ENCODE measurements at places on chromosomes 12 and 14. TPM values are rescaled to one million over a fixed set of nuclear protein-coding genes. Genes with fewer than 3 reads are reported as not detected.

DNA sequence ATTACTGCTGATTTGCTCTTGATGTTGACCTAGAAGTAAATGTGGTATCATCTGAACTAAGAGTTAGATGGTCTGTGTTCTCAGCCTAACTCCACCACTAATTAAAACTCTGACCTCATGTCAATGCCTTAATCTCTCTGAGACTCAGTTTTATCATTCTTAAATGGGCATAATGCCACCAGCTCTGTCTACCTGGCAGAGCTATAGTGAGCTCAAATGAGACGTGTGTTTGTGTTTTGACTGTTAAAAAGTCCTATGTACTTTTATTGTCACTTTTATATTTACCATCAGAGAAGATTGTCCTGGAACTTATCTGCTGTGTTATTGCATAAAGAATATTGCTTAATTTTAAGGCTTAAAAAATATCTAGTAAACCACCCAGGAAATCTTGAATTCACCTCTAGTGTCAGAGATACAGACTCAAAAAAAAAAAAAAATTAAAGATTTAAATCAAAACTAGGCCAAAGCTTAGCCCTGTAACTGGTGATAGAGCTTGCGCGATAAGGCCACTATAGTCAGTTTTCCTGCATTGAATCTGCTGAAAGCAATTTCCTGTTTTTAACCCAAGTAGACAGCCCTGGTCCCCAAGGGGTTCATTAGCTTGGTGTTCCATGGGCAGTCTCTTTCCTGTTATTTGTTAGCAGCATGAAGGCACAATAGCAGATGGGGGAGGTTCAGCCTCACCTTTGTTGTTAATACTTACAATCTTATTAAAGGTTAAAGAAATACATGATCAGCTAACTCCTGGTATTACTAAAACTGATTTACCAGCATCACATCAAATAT, 261.8 kb downstream of the ATP23 start:
- no peak for DNase-seq

- DNase-seq = no peak
These were observed 26.2 kb upstream of the NPFF start for GRCh38 chr12:53533471-53533870.

DNA sequence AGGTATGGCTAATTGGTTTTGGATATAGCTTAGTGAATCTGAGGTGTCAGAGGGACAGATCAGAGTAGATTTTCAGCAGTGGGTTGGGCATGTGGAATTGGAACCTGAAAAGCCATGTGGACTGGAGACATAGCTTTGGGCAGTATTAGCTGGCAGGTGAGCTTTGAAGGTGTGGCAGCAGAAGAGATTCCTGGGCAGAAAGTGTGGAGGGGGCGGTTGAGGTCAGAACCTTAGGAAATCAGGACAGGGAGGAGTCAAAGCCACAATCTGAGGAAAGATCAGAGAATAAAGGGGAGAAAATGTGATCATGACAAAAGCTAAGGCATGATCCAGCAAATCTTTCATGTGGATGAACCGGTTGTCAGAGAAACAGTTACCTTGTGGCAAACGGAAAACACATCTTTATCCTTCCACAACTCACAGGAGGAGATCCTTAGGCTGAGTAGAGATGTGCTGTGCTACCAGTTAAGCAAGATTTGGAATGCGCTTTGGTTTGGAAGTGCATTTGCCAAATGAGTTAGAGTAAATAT, 56.4 kb downstream of the PTGER2 start:
- DNase-seq = no peak

GRCh38 chr12:70664465-70664881, 27.2 kb upstream of the PTPRB start:
- no peak for DNase-seq

Gene CMA1
- total RNA-seq = not detected

Gene SMOC1
- total RNA-seq = 0.90 TPM

Gene CD163
- total RNA-seq = not detected

Gene TAS2R50
- total RNA-seq = 4.4 TPM

GRCh38 chr14:81245771-81246170, 25.0 kb upstream of the GTF2A1 start:
- DNase-seq = no peak

DNA sequence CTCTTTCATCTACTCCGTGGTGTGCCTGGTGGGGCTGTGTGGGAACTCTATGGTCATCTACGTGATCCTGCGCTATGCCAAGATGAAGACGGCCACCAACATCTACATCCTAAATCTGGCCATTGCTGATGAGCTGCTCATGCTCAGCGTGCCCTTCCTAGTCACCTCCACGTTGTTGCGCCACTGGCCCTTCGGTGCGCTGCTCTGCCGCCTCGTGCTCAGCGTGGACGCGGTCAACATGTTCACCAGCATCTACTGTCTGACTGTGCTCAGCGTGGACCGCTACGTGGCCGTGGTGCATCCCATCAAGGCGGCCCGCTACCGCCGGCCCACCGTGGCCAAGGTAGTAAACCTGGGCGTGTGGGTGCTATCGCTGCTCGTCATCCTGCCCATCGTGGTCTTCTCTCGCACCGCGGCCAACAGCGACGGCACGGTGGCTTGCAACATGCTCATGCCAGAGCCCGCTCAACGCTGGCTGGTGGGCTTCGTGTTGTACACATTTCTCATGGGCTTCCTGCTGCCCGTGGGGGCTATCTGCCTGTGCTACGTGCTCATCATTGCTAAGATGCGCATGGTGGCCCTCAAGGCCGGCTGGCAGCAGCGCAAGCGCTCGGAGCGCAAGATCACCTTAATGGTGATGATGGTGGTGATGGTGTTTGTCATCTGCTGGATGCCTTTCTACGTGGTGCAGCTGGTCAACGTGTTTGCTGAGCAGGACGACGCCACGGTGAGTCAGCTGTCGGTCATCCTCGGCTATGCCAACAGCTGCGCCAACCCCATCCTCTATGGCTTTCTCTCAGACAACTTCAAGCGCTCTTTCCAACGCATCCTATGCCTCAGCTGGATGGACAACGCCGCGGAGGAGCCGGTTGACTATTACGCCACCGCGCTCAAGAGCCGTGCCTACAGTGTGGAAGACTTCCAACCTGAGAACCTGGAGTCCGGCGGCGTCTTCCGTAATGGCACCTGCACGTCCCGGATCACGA, 2.2 kb downstream of the SSTR1 start:
- peak; percentile 86 for DNase-seq

DNA sequence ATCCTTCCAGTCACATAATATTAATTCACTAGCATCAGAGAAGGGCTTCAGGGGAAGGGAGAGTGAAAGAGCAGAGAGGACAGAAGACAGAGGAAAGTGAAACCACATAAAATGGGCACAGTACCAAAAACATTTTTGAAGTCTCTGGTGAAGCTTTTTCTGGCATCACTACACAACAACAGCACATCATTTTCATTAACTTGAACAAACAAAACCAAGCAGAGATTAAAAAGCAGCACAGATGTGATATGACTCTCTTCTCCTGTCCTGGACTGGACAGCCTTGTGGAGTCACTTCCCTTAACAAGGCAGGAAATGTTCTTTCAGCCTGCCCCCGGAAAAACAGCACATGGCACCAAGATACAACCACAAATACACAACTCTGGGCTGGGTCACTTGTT, 112.0 kb downstream of the TSPAN8 start:
- no peak for DNase-seq

GRCh38 chr14:53954551-53955228, 1.9 kb downstream of the BMP4 start:
- peak; percentile 36 for DNase-seq

Gene GALNT9
- under 0.01 TPM for total RNA-seq

GRCh38 chr12:78096909-78097597, 266.4 kb downstream of the NAV3 start:
- peak; percentile 69 for DNase-seq

DNA sequence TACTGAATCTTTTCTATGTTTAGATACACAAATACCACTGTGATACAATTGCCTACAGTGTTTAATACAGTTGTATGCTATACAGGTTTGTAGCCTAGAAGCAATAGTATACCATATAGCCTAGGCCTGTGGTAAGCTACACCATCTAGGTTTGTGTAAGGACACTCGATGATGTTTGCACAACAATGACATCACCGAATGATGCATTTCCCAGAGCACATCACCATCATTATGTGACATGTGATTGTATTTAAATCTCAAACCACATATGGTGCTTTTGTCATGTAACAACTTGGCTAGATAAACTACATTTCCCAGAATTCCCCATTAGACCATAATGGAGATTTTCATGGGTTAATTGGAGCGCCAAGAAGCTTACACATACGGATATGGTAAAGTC, 128.4 kb upstream of the CPNE8 start:
- no peak for DNase-seq

DNA sequence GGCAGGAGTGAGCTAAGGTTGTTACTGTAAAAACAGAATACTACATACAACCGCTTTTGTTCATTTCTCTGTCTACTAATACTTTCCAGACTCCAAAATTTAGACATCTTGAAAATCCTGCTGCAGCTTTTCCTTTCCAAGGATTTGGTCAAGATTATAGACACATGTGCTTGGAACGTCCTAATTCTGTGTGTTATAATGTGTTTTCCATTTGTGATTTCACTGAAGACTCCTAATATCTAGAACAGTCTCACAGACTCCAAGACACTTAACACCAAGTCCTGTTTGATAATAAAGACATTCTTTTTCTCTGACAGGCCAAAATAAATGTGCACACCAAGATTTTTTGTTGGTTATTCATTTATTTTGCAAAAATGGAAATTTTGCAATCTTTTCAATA, 41.8 kb upstream of the TMTC2 start:
- DNase-seq = no peak

GRCh38 chr12:94769776-94770759, 119.7 kb upstream of the TMCC3 start:
- DNase-seq = no peak

Gene KCNC2
- total RNA-seq = not detected

- DNase-seq = no peak
These were observed 40.7 kb downstream of the NKX2-1 start for GRCh38 chr14:36479344-36479743.

DNA sequence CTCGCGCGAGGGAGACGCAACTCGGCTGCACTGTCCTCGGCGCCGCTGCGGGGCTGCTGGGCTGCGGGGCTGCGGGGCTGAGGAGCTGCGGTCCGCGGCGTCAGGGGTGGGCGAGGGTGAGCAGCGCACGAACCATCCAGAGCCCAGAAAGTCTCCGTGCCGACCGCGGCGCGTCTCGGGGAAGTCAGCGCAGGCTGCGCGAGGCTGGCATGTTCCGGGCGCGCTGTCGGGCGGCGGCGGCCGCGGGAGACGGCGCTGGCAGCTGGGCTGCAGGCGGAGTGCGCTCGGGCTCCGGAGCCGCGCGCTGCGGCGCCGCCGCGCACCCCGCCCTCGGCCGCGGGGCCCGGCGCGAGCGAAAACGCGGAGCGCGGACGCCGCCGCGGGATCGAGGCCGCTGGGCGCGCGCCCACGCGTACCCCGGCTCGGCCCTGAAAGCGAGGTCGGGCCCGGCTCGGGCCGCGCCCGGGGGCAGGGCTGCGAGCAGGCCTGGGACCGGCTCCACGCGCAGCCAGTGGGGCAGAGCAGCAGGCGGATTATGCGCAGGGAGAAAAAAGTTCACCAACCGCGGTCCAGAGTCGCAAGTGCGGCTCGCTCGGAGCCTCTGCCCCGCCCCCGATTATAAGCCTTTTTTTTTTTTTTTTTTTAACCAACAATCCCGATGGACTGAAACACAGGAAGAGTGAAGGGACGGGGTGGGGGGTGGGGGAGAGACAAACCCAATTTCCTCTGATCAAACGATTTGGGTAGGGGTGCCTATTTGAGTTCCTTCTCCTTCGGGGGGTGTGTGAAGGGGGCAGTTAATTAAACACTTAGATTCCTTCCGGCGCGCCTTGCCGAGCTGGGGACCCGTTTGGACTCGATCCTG, at the start of gene PRICKLE1:
PRICKLE1 (minus strand) TSS at position 282 of the 865 bp plus-strand sequence. CDS start 117,230 bp downstream, outside the sequence.
- DNase-seq = peak; percentile 60

DNA sequence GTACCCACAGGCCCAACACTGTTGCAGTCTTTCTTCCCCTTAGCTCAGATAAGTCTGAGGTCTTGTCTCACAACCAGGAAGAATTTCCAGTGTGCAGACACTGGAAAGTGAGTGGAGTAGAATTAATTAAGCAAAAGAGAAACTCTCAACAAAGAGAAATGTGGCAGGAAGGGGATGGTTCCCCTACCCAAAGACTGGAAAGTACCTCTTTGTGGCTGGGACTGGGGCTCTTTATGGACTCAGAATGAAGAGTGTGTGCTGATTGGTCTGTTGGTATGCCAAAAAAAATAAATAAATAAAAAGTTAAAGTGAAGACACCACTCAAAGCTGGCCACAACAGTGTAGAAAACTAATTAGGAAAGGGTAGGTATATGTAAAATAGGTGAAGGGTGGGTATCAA, 26.4 kb downstream of the GLIPR1L1 start:
- DNase-seq = no peak

DNA sequence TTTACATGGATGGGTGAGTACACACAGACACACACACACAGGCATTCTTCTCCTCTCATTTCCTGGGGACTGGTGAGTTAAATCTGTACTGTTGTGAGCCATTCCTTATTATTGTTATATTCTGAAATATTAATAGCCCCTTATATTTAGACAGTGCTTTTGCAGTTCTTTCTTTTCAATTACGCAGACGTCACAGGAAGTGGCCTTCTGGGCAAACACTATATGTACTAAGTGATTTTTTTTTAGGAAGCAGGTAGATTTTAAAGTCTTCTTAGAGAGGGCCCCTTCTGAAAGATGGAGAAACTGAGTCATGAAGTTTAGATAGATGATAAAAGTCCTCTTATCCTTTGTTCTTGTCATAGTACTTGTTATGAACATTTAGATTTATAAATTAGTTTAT, 1213.6 kb downstream of the VRK1 start:
- no peak for DNase-seq

GRCh38 chr12:49961993-49962764, 507 bp downstream of the AQP5 start:
- no peak for DNase-seq

GRCh38 chr12:78698747-78699146, 165.8 kb upstream of the SYT1 start:
- peak; percentile 39 for DNase-seq

Gene MGST1
- 105 TPM for total RNA-seq

DNA sequence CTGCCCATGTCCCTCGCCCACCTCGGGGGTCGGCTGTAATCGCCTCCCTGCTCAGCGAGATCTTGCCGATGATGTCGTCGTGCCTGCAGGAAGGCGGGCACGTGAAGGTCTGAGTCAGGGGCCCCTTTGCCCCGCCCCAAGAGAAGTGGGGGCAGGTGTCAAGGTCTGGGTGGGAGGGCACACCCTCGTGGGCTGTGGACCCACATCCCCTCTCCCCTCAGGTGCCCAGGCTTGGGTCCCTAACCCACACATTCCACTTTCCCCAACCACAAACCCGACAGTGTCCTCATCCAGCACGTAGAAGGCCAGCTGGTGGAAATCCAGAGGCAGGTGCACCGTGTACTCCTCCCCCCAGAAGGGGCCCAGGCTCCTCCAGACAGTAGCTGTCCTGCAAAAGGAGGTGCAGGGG, 7.8 kb downstream of the RASAL1 start:
- DNase-seq = no peak

Gene BHLHE41
- 0.72 TPM for total RNA-seq
